Dermis blood vessel endothelial cell (primary cell): ENCODE measurements at places on chromosomes 6 and 20.

DNA sequence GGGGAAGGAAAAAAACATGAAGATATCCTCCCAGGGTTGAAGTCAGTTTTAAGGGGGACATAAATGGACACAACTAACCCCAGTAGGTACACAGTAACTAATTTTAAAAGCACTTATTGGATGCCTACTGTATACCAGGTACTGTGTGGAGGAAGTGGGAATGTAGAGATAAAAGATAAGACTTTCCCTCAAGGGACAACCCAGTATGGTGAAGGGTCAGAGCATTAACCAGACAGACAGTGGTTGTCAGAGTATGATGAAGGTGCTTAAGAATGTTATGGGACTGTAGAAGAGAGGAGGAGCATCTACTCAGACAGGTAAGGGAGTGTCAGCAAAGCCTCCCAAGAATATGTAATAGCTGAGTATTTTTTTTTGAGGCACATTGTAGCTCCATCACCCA, 906 bp downstream of the ABCF1 start:
- no peak for DNase-seq

- DNase-seq = no peak
These were observed 53.8 kb upstream of the SUPT3H start for GRCh38 chr6:45431317-45432065.

DNA sequence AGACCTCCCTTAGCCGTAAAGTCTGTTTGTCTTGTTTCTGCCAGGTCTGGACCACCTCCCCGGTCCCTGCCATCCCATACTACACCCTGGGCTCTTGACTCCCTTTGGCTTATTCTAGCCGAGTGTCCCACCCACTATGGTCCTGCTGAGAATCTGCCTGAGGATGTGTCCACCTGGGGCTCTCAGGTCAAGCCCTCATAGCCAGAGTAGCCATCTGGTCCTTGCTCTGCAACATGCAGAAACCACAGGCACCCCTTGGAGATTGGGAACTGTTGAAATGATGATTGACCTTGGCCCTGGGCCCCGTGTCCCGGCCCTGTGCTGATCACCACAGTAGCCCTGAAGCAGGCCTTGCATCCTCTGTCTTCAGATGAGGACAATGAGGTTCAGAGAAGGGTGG, 44.0 kb downstream of the VSTM2L start:
- no peak for DNase-seq

DNA sequence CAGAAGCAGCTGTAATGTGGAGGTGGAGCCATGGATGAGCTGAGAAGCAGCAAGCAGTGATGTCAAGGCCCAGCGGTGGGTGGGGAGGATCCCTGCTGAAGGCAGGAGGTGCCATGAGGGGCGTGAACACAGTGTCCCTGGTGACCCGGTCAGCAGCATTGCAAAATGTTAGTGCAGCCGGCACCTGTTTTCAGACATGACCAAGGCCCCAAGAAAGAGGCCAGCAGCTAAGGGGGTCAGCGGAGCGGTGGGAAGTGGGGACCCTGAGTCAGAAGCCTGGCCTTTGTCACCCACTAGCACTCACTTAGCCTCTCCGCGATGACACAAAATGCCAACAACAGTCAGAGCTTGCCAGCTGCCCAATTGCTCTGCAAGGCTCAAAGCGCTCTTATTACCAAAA, 51.9 kb downstream of the TMEM242 start:
- no peak for DNase-seq

- DNase-seq = peak; percentile 54
These were observed 4.5 kb upstream of the SERINC1 start for GRCh38 chr6:122476131-122476530.
